Activated T-cell treated with anti-CD3 and anti-CD28 coated beads for 48 hours (primary cell): ENCODE measurements at places on chromosomes 5 and 9.

- no peak for DNase-seq
Measured at GRCh38 chr9:72428329-72428728, 63.3 kb upstream of the ZFAND5 start.

DNA sequence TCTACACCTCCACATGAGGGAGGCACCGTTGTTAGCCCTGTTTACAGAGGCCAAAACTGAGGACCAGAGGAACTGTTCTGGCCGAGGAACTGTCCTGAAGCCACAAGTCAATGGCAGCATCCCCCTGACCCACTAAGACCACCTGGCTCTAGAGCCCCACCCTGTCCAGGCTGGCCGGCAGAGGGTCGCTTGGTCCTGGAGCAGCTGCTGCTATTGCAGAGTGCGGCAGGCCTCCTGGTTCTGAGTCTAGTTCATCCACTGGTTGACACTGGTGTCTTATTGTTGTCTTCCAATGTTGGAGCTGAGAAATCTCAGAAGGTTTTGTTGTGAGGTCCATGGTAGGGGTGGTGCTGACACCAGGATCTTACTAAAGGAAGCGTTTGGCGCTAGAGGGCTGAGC lies 26.6 kb upstream of the ANGPTL2 start:
- DNase-seq, result no peak

DNA sequence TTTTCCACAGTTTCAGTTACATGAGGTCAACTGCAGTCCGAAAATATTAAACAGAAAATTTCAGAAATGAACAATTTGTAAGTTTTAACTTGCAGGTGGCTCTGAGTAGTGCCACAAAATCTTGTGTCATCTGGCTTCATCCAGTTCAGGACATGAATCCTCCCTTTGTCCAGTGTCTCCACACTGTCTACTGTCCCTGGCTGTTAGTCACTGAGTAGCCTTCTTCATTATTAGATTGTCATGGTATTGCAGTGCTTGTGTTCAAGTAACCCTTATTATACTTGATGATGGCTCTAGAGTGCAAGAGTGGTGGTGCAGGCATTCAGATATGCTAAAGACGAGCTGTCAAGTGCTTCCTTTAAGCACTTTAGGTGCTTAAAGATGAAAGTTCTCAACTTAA lies 65.3 kb downstream of the CFAP95 start:
- no peak for DNase-seq

- DNase-seq, result peak; percentile 72
Measured at GRCh38 chr5:142655339-142656267, 30.3 kb downstream of the FGF1 start.

DNA sequence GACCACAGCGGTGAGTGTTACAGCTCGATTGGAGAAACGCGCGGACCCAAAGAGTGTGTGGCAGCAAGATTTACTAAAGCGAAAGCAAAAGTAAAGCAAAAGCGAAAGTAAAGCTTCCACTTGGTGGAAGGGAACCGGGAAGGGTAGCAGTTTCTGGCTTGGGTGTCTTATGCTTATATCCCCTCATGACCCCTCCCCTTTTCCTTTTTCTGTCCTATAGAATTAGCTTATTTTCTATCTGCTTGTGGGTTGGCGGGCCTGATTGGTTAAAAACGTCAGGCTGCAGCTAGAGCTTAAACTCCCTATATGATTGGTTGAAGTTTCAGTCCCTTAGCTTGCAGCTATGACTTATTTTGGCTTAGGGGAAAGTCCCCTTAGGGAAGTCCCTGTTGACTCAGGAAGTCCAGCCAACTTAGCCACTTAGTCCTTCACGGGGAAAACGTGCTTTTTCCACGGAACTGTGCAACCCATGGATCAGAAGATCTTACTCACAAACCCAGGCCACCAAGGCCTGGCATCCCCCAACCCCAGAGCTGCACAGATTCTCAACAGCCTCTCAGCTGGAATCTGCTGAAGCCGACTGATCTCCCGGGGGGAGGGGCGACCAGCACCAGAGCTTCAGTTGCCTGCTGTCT lies 114.2 kb upstream of the ADAMTS16 start:
- peak; percentile 0 for DNase-seq

GRCh38 chr5:81020478-81021167 lies 60.5 kb downstream of the RASGRF2 start:
- DNase-seq, result no peak

GRCh38 chr5:35487233-35488025 lies 130.2 kb upstream of the SPEF2 start:
- DNase-seq, result no peak

- DNase-seq, result no peak
Measured at GRCh38 chr9:104779334-104779733, 15.4 kb downstream of the NIPSNAP3B start.

GRCh38 chr5:82334856-82335255 lies 56.7 kb upstream of the RPS23 start:
- no peak for DNase-seq

DNA sequence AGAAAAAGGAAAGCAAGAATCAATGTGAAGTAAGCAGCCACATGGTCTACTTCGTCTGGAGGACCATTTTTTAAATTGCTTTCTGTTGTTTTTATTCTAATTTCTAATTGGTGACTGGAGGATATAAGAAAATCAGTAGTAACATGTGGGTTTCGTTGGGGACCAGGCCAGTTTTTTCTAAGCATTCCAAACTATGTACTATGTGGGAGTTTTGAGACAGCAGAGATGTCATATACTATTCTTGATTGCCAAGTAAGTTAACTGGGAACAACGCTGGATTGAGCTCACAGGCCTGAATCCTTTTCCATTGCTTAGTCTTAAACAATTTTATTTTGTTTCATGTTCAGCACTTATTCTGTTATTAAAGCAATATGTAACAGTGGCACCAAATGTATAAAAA lies 225.7 kb downstream of the TMEM167A start:
- DNase-seq, result no peak

- no peak for DNase-seq
Measured at GRCh38 chr9:115712981-115713380, 440.6 kb upstream of the PAPPA start.

GRCh38 chr9:546797-547223 lies 294.7 kb upstream of the DMRT1 start:
- no peak for DNase-seq

GRCh38 chr5:177015156-177015555 lies 7.3 kb upstream of the ZNF346 start:
- no peak for DNase-seq

DNA sequence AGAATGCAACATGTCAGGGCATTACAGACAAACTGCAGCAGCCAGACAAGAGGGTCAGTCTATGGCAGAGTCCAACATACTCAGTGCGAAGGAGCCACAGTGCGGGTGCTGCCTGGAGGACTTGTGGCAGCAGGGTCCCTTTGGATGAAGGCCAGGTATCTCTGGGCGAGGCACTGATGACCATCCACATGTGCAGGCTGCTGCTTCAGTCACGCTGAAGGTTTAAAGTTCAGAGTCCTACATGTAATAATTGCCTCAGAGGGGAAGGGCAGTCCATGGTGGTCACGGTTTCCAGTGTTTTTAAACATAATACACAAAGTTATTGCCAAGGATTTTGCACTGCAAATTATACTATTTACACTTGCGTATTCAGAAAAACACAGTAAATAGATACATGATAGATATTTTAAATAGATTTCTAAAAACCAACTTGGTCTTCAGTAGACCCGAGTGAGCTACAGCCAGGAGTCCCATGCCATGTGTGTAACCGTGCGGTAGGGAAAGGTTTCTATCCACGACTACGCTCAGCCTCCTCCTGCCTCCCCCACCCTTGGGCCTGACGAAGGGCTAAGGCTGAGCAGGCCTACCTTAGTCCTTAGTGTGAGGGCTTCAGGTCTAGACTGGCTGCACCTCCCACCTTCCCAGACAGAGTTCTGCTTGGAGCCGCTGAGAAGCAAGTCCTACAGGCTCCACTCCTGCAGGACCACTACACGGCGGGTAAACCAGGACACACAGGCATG lies 76.2 kb downstream of the GPR21 start:
- DNase-seq, result no peak

DNA sequence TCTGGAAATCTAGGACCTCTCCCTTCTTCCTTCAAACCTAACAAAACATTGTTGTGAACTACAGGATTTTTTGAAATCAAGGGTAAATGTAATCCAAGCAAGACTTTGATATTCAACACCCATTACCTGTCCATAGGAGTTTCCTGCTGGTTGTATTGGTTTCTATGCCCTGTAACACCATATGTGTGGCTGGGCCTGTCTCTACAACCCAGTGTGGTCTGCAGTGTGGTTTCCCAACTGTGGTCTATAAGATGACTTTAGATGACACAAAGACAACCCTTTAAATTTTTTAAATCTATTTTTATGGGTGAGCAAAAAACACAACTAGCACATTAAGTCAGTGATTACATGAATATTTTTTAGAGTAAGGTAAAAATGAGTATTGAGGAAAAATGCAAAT lies 93.1 kb downstream of the SMIM15 start:
- no peak for DNase-seq

GRCh38 chr9:128027705-128028104 lies 39.4 kb downstream of the NAIF1 start:
- DNase-seq, result no peak

DNA sequence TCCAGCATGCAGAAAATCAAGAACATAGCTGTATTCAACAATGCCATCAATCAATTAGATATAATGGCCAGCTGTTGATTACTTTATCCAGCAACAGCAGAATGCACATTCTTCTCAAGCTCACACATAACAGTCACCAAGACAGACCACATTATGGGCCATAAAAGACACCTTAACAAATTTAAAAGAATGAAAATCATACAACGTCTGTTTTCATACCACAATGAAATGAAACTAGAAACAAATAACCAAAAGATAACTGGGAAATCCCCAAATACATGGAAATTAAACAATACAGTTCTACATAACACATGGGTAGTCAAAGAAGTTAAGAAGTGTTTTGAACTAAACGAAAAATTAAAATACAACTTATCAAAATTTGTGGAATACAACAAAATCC lies 130.9 kb upstream of the GNA14 start:
- DNase-seq, result no peak

DNA sequence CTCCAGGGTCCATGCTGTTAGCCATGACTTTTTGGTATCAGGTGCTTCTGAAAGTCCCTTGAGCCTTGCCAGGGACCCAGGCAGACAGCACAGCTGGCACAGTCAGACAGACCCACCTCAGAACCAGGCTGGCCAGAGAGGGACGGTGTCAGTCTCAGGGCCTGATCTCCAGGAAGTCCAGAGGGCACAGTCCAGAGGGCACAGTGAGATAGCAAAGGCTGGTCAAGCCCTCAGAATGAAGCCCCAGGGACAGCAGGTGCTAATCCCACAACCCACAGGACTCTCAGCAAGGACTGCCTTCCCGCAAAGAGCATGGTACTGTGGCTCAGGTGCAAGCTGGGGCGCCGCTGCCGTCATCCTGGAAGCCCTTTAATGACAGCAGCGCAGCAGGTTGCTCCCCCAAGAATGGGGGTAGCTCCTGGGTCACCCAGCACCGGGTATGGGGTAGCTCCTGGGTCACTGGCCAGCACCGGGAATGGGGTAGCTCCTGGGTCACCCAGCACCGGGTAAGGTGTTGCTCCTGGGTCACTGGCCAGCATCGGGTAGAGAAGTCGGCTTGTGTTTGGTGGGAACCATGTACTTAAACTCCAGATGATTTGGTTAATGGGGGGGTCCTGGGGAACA lies 105.6 kb upstream of the PHYKPL start:
- DNase-seq, result no peak

- DNase-seq, result no peak
Measured at GRCh38 chr5:143733665-143734455, 78.1 kb upstream of the HMHB1 start.

GRCh38 chr9:136564379-136564988 lies 18.6 kb upstream of the NOTCH1 start:
- DNase-seq, result no peak

DNA sequence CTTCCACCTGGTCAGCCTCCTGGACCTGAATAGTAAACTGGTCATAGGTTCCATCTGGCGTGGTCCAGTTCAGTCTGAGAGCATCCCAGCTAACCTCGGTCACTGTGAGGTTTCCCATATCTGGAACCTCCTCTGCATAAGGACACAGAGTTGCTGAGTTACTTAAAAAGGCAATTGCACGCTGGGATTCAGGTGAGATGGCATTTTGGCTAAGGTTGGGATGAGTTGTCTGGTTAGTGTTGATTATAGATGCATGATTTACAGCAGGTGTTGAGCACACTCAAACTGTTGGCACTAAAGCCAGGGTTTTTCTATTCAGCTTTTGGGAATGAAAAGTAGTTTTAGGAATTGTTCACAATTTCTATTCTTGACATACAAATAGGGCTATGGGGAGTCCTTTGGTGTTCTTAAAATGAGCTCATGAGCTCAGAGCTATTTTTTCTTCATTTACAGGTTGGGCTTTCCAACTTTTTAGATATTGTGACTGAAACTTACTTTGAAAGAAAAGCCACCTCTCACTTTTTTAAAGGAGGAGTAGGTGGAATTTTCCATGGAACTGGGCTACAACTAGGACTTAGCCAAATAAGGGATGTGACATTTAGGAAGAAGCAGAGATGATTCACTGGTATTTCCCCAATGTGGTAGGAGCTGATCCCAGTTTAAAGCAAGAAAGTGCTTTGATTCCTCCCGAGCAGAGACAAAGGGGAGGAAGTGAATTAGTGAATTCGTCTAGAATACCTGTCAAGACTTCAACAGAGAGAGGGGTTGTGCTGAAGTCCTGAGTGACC lies 54.7 kb downstream of the TNC start:
- DNase-seq, result no peak

- DNase-seq, result no peak
Measured at GRCh38 chr5:146884066-146884626, 5.6 kb upstream of the PPP2R2B start.

DNA sequence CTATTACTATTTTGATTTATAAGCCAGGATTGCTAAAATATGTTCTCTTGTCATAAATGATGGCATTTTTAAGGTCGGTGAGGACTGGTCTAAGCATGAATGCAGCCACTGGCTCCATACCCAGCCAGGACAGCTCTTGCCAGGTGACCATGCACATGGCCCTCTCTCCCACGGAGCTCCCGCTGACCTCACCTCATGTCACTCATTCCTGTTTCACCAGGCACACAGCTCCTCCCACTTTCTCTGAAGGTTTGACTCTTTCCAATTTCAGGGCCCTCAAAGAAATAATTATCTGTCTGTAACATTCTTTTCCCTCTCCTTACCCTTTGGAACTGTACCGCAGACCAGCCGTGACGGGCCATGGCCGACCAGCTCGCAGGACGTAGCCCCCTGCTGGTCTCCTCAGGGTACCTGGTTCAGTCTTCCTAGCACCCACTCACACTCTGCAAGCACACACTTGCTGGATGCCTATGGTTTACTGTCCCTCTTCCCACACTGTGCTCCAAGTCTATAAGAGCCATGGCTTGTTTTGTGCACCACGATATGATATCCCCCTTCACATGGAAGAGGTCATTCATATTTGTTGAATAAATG lies 72.5 kb downstream of the LIFR start:
- no peak for DNase-seq

GRCh38 chr9:114313186-114313585 lies 9.7 kb upstream of the ORM1 start:
- DNase-seq, result no peak

DNA sequence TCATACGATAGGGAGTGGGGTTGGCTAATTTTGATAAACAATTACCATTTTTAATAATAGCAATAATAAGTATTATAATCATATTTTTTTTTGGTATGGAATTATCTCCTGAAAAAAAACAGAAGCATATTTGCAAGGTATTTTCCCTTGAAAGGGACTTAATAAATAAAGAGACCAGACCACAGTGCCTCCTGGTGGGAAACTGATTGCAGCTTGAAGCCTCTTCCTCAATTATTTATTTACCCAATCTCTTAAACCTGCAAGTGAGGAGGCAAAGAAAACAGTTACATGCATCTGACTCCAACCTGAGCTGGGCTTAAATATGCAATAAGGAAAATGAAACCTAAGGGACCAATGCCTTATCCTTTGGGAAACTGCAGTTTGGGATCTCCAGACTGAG lies 388.1 kb upstream of the ACO1 start:
- DNase-seq, result no peak

GRCh38 chr9:3241290-3241689 lies 284.5 kb downstream of the RFX3 start:
- no peak for DNase-seq
